Activated T-helper 9 cell treated with anti-CD3 and anti-CD28 coated beads, Interleukin-2, amount 50 U/mL, for 16 hours (primary cell): ENCODE measurements at places on chromosomes 12 and 14.

DNA sequence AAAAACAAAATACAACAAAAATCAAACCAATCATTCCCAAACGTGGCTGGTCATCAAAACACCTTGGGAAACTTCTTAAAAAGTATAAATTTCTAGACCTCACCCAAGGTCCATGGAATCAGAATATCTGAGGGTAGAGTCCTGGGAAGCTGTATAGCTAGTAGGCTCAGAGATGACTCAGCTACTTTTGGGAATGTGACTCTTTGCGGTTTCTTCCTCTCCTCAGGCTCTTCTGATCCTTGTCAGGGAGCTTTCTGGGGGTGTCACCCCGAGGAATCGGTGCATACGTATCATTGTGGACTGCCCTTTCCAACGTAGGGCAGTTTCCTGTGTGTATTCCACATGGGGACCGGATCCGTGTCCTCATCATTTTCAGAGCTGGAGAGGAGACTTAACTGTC is 14.8 kb downstream of the JDP2 start:
- DNase-seq: no peak

GRCh38 chr12:124928912-124929530 is 14.6 kb upstream of the UBC start:
- DNase-seq: no peak

DNA sequence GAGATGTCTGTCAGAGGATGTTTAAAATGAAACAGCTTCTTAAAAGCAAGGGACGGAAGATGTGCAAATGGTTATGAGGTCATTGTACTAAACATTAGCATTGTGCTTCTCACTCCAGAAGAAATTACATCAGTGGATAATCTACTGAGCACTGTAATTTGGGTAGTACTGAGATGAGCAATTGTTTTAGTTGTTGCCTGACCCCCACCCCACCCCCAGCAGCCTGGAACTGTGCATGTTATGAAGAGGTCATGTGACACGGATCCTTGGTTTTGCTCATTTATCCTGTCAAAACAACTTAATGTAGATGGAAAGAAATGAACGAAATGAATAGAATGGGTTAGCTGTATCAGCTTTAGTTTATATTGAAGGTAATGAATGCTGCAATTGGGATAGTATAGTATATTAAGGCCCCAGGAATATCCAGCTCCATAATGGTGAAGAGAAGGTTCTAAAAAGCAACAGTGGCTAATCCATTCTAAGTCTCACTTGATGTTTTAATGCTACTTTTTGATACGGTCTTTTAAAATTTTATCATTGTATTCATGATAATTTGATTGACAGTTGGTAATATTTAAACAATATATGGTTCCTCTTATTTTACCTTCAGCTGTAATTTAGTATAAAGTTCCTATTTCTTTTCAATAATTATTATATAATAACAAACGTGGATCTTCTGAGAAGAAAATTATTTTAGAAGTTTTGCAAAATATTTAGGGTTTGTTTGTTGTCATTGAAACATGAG is 58.5 kb downstream of the WNK1 start:
- DNase-seq: peak; percentile 26

DNA sequence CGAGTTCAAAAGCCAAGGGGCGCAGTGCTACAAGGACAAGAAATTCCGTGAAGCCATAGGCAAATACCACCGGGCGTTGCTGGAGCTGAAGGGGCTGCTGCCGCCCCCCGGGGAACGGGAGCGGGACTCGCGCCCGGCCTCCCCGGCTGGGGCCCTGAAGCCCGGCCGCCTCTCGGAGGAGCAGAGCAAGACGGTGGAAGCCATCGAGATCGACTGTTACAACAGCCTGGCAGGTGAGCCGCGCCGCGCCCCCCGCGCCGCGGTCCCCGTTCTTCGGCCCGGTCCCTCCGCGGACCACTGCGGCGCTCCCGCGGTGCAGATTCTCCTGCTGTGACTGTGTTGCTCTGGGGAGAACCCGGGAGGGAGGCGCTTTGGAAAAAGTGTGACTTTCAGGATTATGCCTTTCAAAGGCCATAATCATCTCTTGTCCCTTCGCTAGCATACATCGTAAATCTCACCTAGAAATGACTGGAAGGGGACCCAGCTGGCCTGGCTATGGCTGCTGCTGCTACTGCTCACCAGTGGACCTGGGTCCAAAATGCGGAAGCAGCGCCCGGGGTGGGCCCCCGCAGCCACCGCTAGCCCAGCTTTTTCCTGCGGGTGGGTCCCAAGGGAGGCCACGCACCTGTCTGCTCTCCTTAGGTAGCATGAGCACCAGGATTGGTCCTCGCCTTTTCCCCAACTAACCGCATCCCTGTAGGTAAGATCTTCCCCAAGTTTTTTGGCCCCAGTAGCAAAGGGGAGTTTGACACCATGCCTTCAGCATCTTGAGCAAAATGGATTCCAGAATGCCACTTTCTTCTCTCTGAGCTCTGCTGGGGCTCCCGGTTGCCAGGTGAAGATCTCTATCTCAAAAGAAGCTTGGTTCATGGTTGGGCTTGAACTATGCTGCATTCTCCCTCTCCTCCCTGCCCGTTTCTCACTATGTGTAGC is 853 bp downstream of the TTC9 start:
- DNase-seq: no peak

DNA sequence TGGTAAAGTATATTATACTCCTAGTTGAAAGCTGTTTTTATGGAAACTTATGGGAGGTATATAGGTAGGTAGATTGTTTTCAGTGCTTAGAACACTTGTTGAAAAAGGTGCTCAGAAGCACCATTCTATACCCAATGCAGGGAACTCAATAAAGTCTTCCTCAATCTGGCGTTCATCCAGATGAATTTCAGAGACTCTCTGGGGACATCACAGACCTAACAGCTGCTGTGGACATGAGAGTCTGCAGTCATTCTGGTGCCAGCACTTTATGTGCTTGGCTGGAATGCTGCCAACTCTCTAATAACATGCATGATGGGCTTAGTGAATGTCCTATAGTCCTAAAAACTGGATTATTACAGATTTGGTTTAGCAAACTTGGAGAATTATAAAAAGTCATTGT is 115.9 kb downstream of the NTN4 start:
- DNase-seq: no peak

DNA sequence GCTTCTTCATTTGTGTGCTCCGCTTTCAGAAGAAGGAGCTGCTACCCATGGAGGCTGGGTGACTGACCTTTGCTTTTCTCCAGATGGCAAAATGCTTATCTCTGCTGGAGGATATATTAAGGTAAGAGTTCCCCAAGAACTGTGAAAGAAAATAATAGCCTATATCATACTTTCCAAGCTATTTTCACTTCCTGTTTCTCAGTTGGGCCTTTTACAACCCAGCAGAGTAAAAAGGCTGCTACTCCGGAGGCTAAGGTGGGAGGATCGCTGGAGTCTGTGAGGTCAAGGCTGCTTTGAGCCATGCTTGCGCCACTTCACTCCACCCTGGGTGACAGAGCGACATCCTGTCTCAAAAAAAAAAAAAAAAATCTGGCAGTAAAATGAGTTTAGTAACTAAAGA is 82.1 kb downstream of the APAF1 start:
- no peak for DNase-seq

DNA sequence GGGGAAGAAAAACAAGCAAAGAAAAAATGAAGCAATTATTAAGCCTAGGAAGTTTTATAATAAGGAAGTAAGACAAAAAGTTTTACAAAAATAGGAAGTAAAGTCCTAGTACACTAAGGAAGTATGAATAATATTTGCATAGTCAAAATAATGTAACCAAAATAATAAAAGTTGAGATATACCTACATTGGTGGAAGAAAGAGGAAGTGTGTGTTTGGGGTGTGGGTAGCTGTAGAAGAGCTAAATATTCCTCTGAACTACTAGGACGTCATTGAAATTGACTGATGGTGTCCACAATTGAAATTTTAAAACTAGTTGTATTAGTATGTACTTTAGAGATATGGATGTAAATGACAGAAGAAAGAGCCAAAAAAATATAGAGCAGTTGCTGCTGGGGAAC is 228.4 kb upstream of the OTX2 start:
- no peak for DNase-seq

GRCh38 chr14:59483363-59483762 is 845 bp downstream of the L3HYPDH start:
- DNase-seq: no peak
